COR-L47 (cell line): ENCODE measurements at places on chromosomes 1 and 21.
A peak's percentile ranks its signal among the peaks of the same experiment; 100 is the strongest.

GRCh38 chr1:202159534-202160371 is 649 bp downstream of the PTPN7 start:
- DNase-seq = no peak

DNA sequence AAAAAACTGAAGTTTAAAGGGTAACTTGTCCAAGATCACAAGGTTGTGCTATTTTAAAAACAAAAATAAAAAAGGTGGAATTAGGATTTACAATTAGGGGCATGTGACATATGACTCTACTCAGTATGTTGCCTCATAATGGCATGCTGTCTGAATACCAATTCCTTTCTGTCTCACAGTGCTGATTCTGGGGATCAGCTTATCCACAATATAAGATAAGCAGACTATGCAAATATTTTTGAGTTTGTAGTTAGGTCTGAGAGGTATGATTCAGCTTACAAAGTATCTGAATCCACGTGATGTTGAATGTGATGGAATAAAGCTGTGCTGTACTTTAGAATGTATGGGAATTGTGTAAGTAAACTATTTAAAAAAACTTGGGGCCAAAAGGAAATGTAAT is 216.6 kb downstream of the HHIPL2 start:
- no peak for DNase-seq

GRCh38 chr1:210293171-210293607 is 35.5 kb upstream of the HHAT start:
- DNase-seq = no peak

DNA sequence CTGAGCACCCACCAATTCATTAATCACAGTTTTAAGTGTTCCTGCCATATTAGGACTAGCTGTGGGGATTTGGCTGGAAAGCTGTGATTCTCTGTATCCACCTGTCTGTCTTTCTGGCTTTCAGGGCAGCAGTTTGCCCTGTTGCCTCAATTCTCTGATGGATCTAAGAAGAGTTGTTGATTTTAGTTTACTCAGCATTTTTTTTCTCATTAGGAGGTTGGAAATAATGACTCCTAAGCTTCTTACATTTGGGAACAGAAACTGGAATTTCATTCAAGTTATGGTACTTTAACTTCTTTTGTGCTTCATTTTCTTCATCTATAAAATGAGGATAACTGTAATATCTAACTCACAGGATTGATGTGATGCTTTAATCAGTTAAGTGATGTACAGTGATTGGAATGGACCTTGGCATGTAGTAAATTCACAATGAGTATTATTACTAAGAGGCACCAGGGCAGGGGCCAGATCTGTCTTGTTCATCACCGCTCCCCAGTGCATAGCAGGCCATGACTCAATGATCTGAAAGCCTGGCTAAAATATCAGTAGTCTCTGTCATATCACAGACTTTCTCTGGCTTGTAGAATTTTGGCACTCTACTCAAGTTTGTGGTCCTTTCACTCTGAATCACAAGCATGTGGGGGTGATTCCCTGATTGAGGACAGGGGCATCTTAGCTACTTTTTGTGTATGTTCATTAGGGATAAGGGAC is 51.4 kb upstream of the GREM2 start:
- no peak for DNase-seq

GRCh38 chr1:66996018-66996682 is 57.8 kb downstream of the SLC35D1 start:
- peak; percentile 61 for DNase-seq

- DNase-seq = no peak
Observed at GRCh38 chr1:8541961-8542521, 224.1 kb downstream of the SLC45A1 start.

DNA sequence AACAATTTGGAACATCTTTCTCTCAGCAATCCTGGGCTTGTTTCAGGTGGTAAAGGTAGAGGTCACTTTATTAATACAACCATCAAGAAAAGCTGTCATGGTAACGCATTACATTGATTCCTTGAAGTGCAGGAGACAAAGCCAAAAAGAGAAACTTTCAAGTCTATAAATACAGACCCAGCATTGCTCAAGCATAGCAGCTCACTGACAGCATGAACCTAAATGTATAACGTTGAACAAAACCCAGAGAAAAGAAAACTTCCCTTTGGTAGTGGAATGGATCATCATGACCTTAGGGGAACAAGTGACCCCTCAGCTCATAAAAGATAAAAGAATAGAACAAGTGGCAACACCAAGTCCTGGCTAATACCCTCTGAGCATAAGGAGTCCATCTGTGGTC is 332.2 kb downstream of the NTNG1 start:
- no peak for DNase-seq

DNA sequence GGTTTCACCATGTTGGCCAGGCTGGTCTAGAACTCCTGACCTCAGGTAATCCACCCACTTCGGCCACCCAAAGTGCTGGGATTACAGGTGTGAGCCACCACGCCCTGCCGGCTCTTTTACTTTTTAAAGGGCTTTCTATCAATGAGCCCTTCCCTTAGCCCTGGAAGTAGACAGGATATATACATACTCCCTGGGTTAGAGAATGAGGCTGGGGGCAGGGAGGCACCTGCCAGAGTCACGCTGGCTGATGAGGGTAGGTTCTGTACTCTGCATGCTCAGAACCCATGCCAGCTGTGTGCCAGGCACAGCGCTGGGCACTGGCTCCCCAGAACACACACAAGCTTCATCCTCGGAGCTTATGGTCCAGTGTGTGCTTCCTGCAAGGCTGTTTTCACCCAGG is 113.6 kb upstream of the IPO9 start:
- no peak for DNase-seq

DNA sequence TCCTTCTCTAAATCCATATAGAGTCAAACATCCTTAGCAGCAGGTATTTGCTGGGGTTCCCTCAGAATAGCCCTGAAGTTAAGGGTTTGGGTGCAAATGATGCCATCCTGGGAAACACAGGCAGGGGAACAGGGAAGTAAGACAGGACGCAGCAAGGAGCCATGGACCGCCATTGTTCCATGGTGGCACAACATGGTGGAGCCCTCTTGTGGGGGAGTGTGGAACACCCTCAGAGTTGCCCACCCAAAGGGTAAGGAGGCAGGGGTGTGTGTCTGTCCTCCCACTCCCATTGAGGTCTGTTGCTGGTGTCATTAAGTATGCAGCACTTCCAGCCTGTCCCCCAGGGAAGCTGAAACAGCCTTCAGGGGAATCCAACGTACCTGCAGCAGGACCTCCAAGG is 20.4 kb upstream of the RCAN1 start:
- no peak for DNase-seq

GRCh38 chr1:26915204-26915842 is 1.5 kb upstream of the NR0B2 start:
- no peak for DNase-seq

- no peak for DNase-seq
Observed at GRCh38 chr1:175479521-175480342, 263.7 kb downstream of the TNR start.

- no peak for DNase-seq
Observed at GRCh38 chr1:113088972-113089371, 16.0 kb downstream of the LRIG2 start.

DNA sequence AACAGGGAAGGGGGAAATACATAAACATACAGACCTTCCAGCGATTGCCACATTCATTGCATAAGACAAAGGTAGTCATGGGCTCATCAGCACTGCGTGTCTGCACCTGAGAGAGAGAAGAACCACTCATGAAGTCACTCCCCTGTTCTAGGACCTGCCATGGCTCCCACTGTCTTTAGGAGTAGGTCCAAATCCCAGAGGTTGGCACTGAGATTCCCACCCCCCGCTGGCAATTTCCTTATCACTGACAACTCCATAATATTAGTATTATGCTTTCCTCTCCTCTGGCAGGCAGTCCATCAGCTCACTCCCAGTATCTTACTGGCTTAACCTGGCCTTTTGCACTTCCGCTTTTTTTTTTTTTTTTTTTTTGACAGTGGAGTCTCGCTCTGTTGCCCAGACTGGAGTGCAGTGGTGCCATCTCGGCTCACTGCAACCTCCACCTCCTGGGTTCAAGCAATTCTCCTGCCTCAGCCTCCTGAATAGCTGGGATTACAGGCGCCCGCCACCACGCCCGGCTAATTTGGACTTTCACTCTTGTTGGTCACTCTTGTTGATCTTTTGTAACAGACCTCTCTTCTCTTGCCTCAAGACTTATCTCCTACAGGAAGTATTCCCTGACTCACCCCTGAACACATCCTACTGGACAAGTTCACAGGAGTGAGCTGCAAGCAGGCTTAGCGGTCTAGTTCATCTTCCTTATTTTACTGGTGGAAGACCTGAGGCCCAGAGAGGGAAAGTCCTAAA is 14.8 kb upstream of the ZNF436 start:
- no peak for DNase-seq

DNA sequence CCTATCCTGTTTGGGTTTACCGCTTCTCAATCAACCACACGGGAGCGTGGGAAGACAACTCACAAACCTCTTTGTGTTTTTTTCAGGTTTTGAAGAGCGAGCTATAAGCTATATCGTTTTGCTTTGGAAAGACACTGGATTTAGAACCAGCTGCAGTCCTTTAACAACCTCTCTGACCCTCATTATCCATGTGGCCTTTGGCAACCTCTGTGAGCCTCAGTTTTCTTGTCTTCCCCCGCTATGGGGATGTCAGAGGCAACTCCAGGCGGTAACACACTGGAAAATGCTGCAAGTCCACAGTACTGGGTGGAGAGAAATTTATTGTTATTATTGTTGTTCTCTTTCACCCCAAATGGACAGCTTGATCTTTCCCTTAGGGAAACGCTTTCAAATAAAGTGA is 100.0 kb downstream of the ETS2 start:
- no peak for DNase-seq

- DNase-seq = no peak
Observed at GRCh38 chr21:44579056-44579832, 1.2 kb downstream of the KRTAP10-5 start.

- DNase-seq = peak; percentile 81
Observed at GRCh38 chr1:20212685-20213331, 26.5 kb upstream of the PLA2G2C start.

DNA sequence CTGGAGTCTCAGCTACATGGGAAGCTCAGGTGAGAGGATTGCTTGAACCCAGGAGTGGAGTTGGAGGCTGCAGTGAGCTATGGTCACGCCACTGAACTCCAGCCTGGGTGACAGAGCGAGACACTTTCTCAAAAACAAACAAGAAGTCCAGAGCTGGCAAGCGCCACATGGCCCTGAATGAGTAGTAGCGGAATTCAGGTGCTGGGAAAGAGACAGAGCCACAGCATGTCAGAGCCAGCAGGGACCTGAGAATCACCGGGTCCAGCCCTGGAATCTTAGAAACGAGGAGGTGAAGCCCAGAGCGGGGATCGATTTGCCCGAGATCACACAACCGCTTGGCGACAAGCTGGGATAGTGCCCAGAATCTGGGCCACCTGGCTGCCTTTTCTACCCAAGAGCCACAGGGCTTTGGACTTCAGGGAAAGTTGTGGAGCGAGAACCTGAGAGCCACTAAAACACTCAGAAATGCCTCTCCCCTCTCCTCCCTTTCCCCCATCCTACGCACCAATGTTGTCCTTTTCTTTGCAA is 9.8 kb downstream of the ARL8A start:
- no peak for DNase-seq

GRCh38 chr1:72023063-72023930 is 259.0 kb downstream of the NEGR1 start:
- DNase-seq = no peak

DNA sequence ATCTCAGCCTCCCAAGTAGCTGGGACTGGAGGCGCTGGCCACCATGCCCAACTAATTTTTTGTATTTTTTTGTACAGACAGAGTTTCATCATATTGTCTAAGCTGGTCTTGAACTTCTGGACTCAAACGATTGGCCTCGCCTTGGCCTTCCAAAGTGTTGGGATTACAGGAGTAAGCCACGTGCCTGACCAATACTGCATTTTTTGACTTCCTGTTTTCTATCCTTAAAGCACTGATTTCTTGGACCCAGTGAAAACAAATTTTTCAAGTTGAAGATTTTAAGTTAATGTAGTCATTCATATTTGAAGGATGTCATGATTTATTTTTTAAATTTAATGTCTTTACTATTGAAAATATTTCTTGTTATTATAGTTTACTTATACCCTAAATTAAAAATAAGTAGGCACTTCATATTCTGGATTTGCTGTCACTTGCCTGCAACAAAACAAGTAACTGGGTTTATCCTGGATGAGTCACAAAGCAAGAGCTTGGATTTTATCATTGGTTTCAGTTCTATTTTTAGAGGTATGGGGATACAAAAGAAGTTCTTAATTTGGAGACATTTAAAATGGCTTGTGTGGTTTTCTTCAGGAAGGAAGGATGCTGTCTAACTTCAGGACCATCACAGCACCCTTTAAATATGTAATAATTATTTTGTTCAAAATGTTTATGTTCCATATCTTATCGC is 2.2 kb upstream of the VPS45 start:
- DNase-seq = no peak

DNA sequence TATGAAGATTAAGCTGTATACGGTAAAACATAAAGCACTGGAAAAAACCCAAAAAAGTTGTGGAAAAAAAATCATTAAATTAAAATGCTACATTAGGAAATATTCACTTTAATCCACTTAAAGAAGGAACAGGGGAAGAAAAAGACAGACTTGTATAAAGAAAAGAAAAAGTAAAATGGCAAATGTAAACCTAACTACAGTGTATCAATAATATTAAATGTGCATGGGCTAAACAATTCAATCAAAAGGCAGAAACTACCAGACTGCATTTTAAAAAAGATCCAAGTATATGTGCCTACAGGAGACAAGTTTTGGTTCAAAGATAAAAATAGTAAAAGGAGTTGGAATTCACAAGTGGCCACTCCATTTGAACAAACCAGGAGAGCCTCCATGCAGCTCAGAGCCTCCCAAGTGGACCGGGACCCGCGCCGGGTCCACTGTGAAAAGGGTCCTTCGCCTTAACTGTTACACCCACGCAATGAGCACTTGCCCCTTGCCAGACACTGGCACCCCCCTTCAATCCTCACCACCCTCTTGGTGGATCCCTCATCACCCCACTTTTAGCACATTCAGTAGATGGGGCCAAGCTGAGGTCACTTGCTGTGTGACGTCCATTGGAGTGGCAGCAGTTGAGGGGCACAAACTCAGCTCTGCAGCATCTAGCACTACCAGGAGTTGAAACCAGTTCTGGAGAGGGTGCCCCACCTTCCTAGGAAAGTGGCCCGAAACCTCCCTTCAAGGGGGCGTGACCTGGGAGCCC is 898 bp downstream of the C1orf174 start:
- DNase-seq = no peak

DNA sequence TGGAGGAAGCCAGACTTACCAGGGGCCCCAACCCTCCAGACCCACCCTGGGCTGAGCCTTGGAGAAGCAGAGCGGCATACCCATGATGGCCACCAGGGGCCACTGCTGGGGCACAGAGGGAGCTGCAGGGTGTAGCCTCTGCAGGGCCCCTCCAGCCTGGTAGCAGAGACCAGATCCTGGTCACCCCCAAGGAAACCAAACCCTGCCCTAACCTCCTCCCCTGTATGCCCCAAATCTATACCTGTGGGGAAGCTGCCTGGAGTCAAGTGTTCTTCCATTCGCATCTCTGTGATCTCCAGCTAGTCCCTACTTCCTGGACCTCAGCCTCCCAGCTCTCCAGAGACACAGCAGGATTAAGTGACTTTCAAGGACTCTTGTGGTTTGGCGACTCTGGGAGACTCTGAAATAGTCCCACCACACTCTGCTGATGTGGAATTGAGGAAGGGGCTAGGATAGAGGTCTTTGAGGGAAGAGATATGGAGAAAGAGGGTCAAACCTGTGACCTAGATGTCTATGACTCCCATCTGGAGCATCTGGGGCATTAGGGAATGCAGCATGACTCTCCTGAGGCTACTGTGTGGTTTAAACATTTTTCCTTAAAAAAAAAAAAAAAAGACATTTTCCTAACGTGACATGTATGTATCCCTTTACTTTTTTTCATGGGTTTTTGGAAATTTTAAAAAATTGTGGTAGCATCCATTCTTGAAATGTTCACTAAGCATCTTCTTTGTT is 119.2 kb upstream of the IPO9 start:
- peak; percentile 20 for DNase-seq

- no peak for DNase-seq
Observed at GRCh38 chr1:43870306-43870705, 63.3 kb upstream of the ARTN start.
